ENCODE measurements at places on chromosomes 11 and 22.
A peak's percentile ranks its signal among the peaks of the same experiment; 100 is the strongest.

- no peak for DNase-seq
These were observed 25.3 kb downstream of the PPM1F start for GRCh38 chr22:21927174-21927823.

DNA sequence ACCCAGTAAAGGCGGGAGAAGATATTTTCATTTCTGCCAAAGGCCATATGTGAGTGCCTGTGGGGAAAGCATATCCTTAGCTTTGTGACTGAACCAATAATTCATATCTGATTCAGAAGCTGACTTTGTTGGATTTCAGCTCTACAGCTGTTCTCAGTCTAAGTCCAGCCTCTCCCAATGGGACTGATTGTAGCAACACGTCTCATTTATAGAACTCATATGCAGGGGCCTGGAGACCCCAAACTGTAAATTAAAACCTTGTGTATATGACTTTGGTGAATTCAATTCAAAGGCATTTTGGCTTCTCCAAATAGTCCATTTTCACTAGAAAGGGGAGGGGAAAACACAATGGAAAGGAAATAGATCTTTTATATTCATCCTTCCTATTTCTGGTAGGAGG is 250.4 kb upstream of the SORL1-AS1 start:
- DNase-seq = no peak

GRCh38 chr11:43518408-43519160 is 159.9 kb downstream of the TTC17 start:
- no peak for DNase-seq

DNA sequence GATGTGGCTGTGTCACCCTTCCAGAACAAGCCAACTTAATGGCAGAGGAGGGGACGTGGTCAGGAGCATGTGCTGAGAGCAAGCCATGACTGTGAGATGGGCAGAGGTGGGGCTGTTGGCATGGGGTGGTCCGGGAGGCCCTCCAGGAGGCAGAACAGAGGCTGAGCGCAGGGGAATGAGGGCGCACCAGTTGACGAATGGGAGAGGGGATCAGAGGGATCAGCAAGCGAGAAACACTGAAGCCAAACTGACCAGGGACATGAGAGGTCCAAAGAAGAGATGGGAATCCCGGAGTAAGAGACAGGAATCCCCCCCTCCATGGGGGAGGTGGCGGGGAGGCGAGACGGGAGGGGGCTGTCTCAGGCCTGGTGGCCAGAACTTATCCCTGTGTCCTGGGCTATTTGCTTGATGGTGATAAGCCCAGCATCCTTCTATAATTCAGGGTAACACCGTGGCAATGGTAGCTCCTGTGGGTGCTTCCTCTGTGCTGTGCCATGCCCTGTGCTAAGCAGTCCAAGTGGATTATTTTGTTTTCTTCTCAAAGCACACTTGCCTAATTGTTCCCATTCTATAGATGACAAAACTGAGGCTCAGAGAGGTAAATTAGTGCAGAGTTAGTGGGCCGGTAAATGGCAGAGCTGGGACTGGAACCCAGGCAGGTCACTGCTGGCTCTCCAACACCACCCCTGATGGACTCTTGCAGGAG is 83.4 kb upstream of the SHISAL1 start:
- DNase-seq = no peak

- DNase-seq = no peak
These were observed 113.0 kb downstream of the ME3 start for GRCh38 chr11:86559311-86559945.

- DNase-seq = no peak
These were observed 4.6 kb upstream of the PGGHG start for GRCh38 chr11:284105-285020.

DNA sequence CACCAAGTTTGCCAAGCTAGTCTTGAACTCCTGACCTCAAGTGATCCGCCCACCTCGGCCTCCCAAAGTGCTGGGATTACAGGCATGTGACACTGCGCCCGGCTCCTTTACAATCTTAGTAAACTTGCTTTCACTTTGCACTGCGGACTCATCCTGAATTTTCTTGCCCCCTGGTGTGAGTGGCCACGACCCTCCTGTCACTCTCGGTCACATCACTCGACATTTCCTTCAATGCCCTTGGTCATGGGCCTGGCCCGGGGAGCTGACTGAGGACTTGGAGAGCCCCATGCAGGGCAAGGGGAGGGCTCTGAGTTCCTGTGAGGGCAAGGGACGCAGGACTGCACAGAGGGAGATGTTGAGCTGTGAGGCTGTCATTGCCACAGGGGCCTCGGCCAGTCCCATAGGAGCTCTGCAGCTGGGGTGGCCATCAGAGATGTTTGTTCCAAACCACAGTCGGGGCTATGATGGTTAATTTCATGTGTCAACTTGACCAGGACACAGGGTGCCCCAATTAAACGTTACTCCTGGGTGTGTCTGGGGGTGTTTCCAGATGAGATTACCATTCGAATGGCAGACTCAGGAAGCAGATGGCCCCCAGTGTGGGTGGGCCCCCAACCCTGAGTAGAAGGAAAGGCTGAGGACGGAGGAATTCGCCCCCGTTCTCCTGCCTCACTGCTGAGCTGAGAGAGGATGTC is 21.2 kb downstream of the A4GALT start:
- no peak for DNase-seq

- DNase-seq = no peak
These were observed 10.8 kb upstream of the TPP1 start for GRCh38 chr11:6629892-6630631.

DNA sequence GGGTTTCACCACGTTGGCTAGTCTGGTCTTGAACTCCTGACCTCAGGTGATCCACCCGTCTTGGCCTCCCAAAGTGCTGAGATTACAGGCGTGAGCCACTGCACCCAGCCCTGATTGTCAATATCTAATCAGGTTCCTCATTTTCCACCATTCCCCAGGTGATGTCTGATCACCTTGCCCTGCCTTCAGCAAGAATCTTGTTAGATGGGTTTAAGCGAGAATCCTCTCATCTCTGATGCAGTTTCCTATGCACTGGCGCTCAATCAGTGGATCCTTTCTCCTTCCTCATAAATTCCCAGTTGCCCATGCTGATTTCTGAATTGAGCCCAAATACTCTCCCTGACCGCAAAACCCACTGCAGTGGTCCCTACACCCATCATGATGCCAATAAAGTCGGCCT is 664 bp upstream of the ZC3H7B start:
- DNase-seq = peak; percentile 24

- DNase-seq = no peak
These were observed 113.1 kb downstream of the ARHGAP42 start for GRCh38 chr11:100800202-100800601.

GRCh38 chr22:27750584-27751265 is 50.8 kb downstream of the MN1 start:
- no peak for DNase-seq

GRCh38 chr22:25113316-25113721 is 86.3 kb upstream of the CRYBB3 start:
- DNase-seq = no peak

DNA sequence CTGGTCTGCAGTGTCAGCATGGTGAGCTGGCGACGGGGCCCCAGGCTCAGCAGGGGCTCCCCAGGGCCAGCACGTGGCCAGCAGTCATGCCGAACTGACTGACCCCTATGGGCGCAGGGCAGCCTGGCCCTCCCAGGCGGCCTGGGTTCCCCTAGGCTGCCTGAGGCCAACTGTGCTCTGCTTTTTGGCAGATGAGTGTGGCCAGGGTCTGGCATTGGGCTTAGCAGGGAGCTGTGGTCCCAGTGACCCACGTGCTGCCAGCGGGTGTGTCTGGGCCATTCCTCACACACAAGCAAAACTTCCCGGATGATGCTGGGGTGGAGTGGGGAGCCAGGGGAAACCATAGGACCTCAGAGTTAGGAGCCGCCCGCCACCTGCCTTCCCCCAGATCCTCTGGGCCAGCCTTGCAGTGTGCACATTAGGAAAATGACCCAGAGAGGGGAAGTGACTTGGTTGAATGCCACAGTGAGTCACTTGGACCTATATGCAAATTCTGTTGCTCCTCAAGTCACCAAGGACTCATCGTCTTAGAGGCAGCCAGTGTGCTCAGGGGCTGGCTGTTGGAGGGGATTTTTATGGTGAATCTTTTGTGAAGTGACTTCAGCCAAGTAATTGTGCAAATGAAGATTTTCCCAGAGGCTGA is 6.5 kb downstream of the ADORA2A start:
- no peak for DNase-seq

DNA sequence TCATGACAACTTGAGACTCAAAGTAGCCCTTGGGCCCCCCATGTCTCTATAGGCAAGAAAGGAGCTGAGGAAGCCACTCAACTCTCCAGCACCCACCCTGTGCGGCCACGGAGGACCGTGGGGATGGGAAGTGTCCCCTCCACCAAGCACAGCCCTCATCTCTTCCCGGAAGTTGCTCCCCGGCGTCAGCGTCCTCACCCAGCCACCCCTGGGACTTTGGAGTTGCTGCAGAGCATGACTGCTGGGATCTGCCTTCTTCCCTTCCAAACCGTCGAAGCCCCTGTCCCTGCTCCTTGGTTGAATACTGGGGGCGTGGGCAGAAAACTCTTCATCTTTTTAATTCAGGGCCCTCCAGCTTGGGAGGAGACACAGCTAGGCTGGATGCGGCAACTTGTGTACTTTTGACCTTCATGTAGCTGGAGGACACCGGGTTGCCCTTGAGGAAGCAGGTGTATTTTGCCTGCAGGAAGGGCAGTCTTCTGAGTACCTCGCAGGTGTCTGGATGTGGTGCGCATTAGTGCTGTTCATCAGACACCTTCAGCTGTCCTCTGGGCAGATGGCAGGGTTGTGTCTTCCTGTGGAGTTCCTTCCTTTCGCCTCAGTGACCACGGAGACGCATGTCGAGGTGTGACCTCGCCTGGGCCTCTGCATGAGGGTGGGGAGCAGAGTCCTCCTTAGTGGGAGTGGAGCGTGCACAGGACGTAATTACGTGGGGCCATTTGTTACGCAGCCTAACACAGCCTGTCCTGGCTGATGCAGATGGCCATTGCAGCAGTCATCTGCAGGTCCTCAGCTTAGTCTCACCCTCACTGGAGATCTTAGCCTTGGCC is 12.2 kb upstream of the IFITM3 start:
- no peak for DNase-seq

DNA sequence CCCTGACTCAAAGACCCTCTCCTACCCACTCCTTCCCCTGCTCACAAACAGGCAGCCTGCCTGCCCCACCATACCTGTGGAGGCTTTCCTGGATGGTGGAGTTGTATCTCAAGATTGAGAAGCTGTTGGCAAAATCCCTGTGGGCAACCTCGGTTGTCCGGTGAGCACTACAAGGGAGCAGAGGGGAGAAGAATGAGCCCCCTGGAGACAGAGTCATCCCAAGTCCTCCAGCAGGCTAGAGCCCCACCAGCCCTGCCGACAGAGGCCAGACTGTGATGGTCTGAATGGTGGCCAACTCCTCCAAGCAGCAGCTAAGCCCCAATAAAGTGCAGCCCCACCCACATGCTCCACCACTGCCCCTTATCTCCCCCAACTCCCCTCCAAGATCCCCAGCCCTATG is 17.5 kb downstream of the TMPRSS13 start:
- no peak for DNase-seq

DNA sequence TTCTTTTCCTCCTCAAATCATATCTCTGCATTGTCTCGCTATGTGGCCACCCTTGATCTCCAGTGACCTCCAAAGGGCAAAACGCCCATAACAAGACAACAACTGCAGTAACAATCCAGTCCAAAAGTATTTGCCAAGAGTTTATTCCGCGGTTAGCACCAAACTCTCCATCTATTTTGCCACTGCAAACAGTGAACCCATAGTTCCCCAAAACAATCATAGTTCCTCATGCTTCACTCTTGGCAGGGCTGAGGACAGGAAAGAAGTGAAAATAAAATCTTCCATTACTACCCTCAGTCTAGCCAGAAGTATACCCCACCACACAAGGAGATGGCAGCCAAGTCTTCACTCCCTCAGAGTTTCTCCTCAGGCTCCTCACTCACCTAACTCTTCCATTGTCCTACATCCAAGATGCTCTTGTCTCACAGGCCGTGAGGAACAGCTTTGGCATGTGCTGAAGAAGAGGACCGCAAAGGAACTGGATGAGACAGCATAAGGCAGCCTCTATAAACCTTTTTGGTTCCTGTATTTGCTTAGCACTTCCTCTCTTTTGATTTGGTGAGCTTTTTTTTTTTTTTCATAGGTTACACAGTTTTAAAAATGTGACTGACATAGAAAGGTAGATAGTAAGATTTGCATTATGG is at the start of gene LPXN:
Gene LPXN (minus strand): TSS at position 480 of the 644 bp plus-strand sequence. CDS start 84 bp downstream, at position 396.
- peak; percentile 54 for DNase-seq

GRCh38 chr11:5809905-5810795 is 1.4 kb downstream of the OR52N2 start:
- DNase-seq = no peak

GRCh38 chr11:57649826-57650738 is at the start of gene YPEL4:
TSS of gene YPEL4 (minus strand) at chr11:57649912. CDS start at chr11:57647107, 2,805 bp downstream.
- DNase-seq = peak; percentile 68

DNA sequence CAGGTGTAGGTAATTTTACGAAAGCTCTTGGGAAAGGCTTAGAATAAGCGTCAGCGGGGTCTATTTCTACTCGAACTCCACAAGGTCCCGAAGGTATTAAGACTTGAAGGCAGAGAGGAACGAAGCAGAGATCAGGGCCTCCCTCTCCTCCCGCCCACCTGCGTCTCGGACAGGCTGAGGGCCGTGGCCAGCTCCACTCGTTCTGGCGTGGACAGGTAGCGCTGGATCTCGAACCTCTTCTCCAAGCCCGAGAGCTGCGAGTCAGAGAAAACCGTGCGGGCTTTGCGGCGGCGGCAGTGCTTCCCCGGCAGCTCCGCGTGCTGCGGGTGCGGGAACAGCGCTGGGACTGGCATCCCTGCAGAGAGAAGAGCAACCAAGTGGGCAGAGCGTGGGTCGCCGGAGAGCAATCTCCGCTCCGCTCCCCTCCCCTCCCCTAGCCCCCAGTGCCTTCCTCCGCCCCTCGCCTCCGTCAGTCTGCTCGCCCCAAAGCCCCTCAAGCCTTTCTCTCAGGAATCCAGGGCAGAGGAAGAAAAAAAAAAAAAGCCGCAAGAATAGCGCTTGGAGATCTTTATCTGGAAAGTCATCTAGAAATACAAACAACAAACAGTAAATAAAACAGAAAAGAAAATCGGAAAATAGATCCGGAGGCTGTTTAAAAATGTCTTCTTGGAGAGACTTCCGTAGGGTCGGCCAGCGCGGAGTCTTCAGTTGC is 2.4 kb downstream of the BSX start:
- no peak for DNase-seq

Measured in CD4-positive, alpha-beta T cell (primary cell).